ENCODE measurements at places on chromosomes 11 and 22.

DNA sequence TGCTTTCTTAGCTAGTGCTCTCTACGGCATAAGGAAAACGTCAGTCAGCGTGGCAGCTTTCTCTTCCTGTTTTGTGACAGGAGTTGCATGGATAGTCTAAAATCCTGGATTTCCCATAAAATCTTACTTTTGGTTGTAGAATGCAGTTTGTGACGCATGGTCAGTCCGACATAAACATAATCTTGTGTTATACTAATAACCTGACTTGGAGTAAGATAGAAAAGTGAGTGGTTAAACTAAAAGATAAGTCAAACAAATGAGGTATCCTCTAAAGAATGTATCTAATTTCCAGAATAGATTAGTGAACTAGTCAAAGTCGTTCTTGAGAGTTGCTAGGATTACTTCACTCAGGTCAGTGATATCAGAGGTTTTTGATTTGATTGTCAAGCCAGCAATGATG lies 157.6 kb downstream of the PGR start:
- DNase-seq, result no peak

DNA sequence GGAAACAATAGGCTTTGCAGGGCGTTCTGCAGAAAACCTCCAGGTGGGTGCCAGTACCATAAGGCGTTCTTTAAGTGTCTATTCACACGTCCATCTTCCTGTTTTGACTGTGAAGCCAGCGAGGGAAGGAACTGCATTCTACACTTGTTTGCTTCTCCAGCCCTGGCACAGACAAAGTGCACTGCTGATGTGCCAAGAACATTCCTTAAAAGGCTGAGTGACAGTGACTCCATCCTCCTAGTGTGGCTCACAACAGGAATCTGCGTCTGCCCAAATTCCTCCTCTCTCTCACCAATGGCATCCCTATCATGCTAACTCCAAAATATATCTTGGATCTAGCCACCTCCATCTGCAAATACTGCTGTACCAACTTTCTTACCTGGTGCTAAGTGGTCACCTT lies 407.4 kb upstream of the SYN3 start:
- no peak for DNase-seq

GRCh38 chr22:19809741-19810140 lies 44.9 kb downstream of the GNB1L start:
- no peak for DNase-seq

DNA sequence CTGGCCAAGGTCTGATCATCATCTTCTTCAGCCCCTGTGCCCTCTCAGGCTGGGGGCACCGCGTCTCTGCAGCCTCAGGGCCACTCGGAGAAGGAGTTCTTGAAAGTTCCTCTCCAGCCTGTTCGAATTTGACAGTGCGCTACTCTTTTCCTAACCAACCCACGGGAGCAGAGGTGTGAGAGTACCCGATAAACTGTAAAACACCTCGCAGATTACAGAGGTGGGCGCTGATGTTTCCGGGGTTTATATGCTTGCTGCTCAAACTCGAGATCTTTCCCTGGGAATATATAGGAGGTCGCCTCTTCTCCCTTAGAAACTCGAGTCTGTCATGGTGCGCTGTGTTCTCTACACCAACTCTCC lies 515 bp downstream of the CTR9 start:
- DNase-seq, result no peak

DNA sequence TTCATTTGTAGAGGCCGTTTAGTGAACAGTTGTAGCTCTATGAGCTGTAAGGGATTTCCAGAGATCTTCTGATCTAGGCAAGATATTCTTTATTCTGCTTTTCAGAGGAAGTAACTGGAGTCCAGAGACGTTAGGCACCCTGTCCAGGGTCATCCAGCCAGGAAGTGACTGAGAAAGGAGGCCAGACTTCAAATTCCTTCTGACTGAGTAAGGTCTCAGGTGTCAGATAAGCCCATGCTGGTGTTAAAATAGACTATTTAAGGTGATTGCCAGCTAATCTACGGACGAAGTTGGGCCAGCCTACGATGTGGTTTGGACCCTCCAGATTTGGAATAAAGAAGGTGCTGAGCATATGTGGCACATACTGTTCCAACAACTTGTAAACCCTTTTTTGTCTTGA lies 54.6 kb downstream of the GRIK4 start:
- DNase-seq, result no peak

Measured in renal pelvis (tissue), 12 donors.